HS-5 (cell line): ENCODE measurements at places on chromosomes 11 and 22.

- no peak for DNase-seq
These were observed 11.8 kb downstream of the CYB561A3 start for GRCh38 chr11:61349916-61350315.

DNA sequence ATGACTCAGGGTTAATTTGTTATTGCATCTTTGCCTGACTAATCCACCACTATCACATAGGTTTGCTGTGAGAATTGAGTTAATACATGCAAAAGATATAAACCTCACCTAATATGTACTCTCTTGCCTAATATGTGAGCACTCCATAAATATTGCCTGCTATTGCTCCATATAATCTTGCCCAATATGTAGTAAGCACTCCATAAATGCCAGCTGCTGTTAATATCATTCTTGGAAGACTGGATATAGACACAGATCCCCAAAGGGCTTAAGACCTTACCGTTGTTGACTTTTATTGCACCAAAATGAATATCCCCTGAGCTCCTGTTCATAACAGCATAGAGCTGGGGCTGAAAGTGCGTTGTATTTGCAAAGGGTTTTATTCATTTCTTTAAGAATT, 27.0 kb upstream of the LRRC55 start:
- no peak for DNase-seq

GRCh38 chr11:9775398-9775779, 111.5 kb downstream of the SWAP70 start:
- no peak for DNase-seq

DNA sequence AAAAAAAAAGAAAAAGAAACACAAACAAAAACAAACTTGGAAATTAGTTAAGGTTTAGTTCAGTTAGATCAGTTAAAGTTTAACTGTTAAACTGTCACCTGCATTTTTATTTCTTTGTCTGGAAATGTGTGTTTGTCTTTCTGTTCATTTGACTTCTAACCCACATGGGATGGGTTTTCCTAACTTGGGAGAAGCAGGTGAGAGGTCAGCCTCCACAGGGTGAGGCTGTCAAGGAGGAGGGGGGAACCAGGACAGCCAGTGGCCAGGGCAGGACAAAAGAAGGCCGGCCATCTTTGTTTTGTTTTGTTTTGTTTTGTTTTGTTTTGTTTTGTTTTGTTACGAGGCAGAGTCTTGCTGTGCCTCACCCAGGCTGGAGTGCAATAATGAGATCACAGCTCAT, 13.4 kb upstream of the GCAT start:
- DNase-seq, result no peak

GRCh38 chr22:28443526-28443876, 236.1 kb downstream of the TTC28 start:
- DNase-seq, result no peak

GRCh38 chr11:9834291-9834690, 170.4 kb downstream of the SWAP70 start:
- DNase-seq, result no peak

DNA sequence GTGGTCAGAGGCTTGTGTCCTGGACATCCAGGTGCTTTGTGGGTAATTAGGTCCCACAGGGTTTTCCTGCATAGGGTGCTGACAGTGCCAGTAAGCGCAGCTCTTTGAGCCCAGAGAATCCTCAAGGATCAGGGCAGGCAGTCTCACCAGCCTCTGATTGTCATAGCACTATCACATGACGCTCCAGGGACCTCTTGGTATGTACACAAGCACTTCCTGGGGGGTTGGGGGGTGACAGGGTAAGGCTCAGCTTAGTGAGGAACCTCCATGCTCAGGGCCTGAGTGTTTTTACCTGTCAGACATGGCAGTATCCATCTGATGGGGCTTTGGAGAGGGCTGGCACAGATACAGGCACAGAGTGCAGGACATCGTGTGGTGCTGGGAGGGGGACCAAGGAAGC, 27.9 kb upstream of the SUSD2 start:
- no peak for DNase-seq

- peak; percentile 84 for DNase-seq
These were observed 52.2 kb upstream of the CEP126 start for GRCh38 chr11:101862391-101863233.

DNA sequence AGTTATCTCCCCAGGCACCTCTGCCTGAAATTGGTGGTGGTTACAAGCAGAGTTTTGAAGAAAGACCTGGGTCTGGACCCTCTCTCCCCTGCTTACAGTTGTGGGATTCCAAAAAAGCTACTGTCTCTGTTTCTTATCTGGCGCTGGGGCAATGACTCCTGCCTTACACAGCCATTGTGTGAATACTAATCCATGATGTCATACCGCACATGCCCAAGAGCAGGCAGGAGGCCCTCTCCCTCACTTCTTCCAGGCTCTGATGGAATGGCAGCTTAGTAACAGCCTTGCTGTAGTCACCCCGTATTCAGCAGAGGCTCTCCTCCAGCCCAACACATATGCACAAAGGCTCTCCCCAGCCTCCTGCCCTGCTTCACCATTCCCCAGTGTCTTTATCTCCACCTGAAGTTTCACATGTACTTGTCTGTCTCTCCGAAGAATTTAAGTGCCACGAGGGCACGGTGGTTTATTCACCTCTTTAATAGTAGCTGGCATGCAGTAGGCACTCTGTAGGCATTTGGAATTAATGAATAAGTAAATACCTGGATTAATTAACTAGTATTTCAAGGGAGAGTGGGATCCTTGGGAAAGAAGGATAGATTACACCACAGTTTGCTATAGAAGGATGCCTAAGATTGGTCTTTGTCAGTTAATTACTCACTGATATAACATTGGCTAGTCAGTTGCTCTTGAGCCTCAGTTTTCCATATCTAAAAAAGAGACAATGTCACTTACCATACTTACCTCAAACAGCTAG, 165.6 kb downstream of the ETS1 start:
- DNase-seq, result no peak

GRCh38 chr11:118631142-118631909, 23.9 kb downstream of the PHLDB1 start:
- DNase-seq, result no peak

DNA sequence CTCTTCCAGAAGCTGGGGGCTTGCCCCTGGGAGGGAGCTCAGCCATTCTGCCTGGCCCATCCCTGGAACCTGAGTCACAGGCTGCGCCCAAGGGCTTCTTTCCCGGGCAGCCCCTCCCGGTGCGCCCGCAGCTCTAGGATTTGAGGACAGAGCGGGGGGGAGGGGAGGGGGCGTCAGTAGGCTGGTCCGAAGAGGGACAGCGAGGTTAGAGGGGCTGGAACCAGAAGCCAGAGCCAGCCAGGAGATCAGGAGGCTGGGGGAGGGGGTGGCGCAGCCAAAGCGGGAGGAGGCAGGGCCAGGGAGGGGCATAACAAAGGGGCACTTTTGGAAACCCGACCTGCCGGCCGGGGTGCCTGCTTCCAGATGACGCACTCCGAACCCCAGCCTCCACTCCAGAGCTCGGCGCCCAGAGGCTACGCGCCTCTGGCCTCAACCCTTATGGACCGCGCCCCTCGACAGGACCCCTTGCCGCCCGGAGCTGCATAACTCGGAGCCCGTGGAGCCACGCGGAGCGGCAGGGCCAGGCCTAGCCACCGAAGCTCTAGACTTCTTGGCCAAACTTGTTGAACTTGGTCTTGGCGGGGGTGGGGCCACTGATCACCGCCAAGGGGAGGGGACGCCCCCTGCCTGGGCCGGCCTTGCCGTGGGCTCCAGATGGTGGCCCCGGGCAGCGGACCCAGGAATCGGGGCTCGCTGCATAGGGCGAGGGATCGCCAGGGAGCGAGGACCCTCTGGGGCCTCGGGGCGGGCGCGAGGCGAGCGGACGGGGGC, 744 bp downstream of the PACSIN3 start:
- no peak for DNase-seq
